ENCODE measurements at places on chromosomes 1 and 21.

DNA sequence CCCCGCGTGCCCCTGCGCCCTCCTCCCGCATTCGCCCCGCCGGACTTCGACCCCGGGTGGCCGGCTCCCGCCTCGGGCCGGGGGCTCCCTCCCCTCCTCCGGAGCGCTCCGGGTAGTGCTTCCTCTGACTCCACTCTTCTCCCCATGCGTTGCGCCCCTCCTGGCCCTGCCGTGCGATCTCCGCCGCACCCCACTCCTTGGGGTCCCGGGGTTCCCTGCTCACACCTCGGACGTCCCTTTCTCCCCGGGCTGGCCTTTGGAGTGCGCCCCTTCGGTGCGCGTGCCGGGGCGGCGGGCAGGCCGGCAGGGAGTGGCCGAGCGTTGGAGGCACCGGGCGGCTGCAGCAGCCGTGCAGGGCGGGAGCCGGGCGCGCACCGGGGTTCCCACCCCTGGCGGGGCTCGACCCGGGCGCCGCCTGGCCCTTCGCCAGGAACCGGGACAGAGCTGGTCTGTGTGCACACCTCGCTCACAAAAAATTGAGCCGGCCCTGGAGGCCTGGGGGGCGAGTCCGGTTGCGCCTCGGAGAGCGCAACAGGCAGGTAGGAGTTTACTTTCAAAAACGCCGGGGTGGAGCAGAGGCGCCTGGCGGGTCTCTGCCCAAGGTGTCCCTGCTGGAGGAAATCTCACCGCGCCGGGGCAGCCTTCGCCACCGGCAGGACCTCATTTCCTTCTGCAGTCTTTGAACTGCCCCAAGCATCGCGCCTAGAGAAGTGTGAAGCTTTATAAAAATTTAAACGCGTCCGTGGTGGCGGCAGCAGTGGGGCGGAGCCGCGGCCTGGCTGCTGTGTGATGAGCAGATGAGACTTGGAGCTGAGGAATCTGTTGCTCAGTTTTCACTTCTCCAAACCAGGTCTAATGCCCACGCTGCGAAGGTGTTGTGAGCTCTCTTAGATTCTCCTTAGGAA, 650 bp downstream of the VANGL1 start:
- peak; percentile 32 for DNase-seq

DNA sequence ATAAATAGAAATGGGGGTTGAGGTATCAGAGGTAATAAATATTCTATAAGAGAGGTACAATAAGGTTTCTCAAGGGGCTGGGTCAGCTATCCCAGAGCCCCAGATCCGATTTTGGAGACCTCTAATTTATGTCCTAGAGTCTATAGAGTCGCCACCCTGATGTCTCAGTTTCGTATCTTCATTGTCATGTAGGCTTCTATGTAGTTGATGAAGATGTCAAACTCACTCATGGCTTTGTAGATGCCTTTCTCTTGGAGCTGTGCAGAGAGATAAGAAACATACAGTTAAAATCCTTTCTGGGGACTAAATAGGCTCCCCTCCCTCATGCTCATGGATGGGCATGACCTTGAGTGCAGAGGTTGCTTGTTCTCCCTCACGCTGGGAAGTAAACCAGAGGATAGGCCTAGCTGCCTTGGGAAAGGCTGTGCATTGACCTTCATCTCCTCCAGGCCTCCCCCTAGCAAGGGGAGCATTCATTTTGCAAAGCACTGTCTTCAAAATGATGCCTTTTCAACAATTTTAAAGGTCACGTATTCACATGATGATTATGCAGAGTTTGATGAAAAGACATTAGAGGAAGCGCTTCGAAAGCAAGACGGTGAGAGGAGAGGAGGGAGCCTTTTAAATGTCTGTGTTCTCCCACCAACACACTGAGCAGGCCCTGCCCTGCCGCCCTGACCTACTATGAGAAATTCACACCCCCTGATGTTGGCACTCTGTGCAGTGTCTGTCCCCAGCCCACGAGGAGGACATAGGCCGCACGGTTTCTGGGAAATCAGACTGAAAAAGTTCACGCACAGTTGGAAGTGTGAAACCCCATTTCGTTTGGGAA, 1.9 kb upstream of the IL19 start:
- peak; percentile 46 for DNase-seq

GRCh38 chr1:26533951-26534509, 4.5 kb downstream of the RPS6KA1 start:
- DNase-seq, result no peak

- DNase-seq, result peak; percentile 97
Measured at GRCh38 chr1:185317034-185317885, at the start of gene IVNS1ABP. IVNS1ABP (minus strand) TSS chr1:185317243; CDS start chr1:185309493, 7,750 bp downstream.

GRCh38 chr1:226681652-226682493, 57.2 kb downstream of the ITPKB start:
- no peak for DNase-seq

- no peak for DNase-seq
Measured at GRCh38 chr1:183039985-183040447, 16.8 kb downstream of the LAMC1 start.

DNA sequence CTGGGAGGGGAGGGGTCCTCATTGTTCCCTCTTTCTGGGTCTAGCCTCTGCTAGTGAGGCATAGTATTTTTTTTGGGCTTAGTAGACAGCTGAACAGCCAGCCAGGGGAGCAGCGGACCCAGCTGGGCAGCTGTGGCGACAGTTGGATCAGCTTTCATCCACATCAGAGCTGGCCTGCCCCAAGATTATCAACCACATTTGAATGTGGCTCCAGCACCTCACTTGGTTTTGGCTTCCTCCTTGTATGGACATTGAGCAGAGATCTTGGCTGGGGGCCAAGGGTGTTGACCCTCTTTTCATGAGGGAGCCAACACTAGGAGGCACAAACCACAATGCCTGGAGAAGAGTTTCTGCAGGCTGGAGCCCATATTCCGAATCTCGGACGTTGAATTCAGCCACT, 25.0 kb downstream of the WNT4 start:
- DNase-seq, result no peak

DNA sequence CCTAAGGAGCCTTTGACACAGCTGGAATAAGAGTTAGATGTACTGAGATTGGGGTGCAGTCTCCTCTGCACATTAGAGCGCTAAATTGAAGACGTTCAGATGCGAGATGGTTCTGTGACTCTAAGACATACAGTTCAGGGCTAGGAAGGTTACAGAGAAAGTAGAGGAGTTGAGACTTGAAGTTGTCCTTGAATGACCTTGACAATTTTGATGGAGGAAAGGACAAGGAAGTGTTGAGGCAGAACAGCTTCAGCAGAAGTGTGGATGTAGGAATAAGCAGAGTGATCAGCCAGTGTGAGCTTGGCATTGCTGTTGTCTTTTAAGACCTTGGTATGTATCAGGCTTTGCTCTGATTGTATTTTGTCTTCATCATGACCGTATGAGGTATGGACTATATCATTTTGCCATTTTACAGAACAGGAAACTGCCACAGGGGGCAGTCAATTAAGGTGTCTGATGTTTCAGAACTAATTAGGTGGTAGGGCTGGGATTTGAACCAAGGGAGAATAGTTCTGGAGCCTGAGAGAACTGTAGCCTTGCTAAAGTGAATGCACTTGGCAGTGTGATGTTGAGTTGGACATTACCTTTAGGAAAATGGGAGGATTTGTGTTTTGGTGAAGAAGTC, 9.2 kb downstream of the TTF2 start:
- DNase-seq, result no peak

DNA sequence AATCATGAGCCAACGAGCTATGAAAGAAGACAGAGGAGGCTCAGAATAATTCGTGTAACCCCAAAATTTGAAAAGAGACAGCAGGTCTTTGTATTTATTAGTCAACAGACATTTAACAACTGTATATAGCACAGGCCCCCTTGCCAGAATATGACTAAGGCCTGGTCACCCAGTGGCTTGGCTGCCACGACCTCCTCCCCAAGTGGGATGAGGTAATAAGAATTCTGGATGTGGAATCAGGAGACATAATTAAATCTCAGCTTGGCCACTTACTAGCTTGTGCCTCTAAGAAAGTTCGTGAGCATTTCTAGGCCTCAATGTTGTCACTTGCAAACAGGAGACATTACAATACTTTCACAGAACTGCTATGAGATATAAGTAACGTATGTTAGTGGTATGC, 134.2 kb upstream of the TNFSF4 start:
- no peak for DNase-seq

DNA sequence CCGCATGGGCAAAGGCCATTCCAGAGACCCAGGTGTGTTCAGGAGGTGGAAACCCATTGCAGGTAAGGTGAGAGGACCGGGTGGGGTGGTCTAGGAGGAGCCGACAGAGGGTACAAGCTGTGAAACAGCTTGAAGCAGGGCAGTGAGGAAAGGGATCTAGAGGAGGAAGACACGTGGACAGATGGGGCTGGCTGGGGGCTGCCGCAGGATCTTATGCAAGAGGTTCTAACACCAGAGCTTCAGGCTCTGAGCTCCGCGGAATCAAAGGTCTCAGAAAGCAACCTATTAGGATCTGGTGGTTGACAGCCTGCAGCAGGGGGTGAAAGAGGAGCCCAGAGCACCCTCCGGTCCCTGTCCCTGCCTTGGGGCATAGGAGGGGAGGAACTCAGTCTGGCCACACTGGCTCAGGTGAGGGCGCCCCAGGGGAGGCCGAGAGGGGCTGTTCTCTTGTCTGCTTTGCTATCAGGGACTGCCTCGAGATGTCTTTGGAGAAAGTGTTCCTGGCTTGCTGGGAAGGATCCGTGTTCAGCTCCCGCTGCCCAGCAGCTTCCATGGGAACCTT, 1.9 kb downstream of the TFF1 start:
- no peak for DNase-seq

DNA sequence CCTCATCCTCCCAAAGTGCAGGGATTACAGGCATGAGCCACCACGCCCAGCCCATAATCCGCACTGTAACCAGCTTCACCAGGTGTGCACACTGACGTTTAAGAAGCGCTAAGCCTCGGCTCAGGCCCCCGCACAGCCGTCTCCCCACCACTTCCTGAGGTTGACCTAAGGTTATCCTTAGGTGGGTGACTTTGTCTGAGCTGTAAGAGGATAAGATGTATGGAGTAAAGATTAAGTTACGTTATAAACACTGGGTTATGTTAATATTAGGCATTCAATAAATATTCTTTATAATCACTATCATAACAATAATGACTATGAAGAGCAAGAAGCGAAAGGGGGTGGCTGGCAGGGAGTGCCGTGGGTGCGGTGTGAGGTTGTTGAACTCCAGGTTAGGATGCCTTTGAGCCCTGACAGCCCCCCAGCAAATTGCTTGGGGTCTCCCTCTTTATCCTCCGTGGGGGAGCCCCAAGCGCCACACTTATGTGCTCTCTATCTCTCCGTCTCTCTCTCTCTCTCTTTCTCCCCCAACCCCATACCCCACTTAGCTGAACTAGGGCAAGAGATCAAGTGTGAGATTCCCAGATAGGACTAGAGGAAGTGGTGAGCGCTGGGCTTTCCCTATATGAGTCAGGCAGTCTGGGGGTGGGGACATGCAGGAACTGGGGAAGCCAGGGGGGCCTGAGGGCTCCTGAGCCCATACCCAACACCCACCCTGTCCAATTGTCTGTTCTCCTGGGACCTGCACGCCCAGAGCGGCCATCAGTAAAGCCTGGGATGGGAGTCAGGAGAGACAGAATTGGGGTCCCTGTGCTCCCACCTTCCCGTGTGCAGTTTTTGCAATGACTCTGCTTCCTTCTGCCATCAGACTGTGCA, 7.6 kb downstream of the EFHD2 start:
- peak; percentile 82 for DNase-seq

DNA sequence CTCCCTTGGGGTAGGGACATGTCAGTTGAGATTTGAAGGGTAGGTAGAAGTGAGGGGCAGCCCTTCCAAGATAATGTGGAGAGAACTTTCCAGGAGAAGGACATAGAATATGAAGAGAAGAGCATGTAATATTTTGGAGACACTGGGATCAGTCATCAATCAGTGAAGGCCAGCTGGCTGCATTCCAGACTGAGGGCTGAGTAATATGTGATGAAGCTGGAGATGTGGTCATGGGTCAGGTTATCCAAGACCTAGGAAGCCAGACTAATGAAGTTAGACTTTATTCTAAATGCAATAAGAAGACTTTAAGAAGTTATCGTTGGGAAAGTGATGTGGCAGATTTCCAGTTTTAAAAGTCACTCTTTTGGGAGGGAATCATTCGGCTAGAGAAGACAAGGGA, 262.0 kb downstream of the HMCN1 start:
- DNase-seq, result no peak

DNA sequence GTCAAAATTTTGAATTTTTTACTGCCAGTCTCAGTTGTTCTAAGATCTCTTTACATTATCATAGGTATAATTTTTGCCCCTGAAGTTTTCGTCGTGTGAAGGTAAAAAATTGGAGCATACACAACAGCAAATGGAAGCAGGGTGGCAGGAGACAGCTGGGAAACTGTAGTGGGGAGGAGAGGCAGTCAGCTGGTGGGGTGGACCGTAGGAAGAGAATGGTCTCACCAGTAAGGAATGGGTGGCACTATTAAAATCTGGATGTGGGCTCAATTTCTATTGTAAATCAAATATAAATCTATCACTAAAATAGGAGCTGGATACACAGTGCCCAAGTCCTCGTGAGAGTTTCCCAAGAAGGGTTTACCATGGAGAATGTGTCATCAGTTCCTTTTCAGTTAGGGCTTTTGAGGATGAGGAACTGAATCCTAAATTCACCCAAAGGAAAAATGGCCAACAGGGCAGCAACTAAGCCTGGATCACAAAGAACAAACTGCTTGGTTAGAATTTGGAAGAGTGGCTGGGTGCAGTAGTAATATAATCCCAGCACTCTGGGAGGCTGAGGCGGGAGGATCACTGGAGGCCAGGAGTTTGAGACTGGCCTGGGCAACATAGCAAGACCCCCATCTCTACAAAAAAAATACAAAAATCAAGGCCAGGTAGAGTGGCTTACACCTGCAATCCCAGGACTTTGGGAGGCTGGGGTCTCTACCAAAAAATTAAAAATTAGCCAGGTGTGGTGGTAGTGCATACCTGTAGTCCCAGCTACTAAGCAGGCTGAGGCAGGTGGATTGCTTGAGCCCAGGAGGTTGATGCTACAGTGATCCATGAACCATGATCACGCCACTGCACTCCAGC, 10.5 kb upstream of the IRF2BP2 start:
- no peak for DNase-seq

DNA sequence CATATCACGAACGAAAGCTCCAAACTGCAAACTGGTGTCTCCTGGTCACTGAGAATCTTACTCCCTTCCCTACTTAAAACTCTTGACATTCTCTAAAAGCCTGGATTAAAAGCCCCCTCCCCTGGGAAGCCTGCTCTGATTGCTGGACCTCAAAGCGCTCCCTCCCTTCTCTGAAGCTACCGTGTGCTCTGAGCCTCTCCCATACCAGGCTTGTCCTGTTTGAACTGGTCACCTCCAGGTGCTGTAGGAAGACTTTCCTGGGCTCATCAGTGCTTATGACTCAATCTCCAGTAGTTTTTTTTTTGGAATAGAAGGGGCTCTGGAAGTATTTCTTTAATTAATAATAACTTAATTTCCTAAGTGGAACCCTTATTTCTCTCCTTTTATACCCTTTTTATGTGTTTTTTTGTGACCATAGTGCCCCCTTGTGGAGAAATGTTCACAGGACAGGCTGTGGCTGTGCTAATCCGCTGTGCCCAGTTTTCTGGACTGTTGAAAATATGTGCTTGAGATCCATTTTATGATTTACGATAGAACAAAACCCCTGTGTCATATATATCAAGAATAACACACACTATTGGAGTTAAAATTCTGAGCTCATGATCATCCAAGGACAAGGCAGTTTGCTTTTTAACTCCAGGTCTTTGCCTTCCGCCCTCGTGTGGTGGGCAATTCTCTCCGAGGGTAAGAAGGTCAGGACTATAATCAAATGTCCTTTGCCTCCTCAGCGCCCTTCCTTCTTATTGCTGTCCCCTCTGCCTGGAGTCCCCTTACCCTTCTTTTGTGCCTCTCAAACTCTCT, 16.9 kb downstream of the MTARC1 start:
- peak; percentile 17 for DNase-seq

GRCh38 chr1:8202182-8202905, 115.6 kb upstream of the SLC45A1 start:
- DNase-seq, result no peak

- no peak for DNase-seq
Measured at GRCh38 chr1:23367451-23367790, 2.2 kb downstream of the ZNF436 start.

All from CD4-positive, alpha-beta T cell treated with Interleukin-21 for 1 hour (primary cell).